ENCODE measurements at places on chromosomes 5 and 9. TPM values are rescaled to one million over a fixed set of nuclear protein-coding genes. Genes with fewer than 3 reads are reported as not detected.

The KCNN2 gene
- total RNA-seq = 7.5 TPM

The CORO2A gene
- 0.64 TPM for total RNA-seq

The PIP5KL1 gene
- 3.9 TPM for total RNA-seq

DNA sequence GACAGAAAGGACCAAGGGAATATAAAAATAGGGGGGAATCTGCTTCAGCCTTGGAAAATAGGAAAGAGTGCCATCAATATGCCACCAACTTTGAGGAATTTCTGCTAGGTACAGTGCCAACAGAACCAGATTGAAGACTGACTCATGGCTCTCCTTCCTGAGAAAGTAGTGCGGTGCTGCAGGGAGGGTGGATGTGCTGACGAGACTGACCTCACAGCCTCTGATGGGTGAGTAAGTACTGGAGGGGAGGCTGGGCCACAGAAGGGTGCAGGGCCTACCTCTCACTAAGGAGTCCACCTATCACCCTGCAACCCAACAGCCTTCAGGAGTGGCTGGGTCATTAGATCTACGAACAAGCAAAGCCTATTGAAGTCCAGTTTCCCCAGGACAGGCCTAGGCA, 187.6 kb downstream of the GABBR2 start:
- no peak for DNase-seq

- no peak for DNase-seq
Measured at GRCh38 chr5:181281984-181282316, 21.0 kb upstream of the TRIM52 start.

GRCh38 chr5:10265245-10266109, 15.4 kb downstream of the CCT5 start:
- DNase-seq = no peak

DNA sequence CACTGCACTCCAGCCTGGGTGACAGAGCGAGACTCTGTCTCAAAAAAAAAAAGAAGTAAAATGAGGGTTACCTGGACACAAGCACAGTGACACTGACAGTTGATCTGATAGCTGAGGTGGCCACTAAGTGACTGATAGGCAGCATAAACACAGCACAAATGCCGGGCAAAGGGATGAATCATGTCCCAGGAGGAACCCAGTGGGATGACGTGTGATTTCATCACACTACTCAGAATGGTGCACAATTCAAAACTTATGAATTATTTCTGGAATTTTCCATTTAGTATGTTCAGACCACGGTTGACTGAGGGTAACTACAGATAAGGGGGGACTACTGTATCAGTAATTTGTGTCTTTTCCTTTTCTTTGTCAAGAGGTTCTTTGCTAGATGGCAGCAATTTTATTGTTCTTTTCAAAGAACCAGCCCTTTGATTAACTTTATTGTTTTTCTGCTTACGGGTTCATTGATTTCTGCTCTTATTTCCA, 34.3 kb upstream of the RNF130 start:
- no peak for DNase-seq

Data from glomerular endothelial cell (primary cell).